Activated CD4-positive, alpha-beta T cell treated with anti-CD3 and anti-CD28 coated beads for 48 hours (primary cell): ENCODE measurements at places on chromosomes 2 and 18.
A peak's percentile ranks its signal among the peaks of the same experiment; 100 is the strongest.

- DNase-seq: no peak
These were observed 73.8 kb downstream of the KCNG2 start for GRCh38 chr18:79871481-79872091.

DNA sequence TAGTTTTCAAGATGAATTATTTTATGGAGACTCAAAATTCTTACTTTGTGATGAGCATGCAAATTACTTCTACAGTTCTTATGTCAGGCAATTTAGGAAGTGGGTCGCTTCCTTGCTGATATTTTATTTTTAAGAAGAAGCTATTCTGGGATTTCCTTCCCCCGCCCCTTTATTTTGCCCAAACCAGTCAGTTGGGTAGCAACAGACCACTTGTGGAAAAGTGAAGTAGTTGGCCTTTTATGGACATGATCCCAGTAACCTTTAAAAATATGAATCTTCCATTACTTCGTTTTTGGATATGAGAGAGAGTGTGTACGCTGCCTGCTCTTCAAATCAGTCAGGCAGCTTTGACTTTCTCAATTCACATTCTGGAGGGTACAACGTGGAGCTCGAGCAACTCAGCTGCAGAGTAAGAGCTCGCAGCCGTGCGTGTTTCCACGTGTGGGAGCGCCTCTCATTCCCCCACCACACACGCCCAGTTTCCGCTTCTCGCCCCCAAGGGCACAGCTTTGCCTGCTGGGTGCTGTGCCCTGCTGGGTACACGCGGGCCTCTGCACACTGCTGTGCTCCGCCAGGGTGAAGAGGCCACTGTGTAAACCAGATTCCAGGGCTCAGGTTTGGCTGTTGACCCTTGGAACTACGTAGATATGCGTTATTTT is 92.6 kb downstream of the ITGB1BP1 start:
- DNase-seq: no peak

- no peak for DNase-seq
These were observed 121.6 kb downstream of the GALNT1 start for GRCh38 chr18:35703043-35703688.

- peak; percentile 7 for DNase-seq
These were observed 405.0 kb downstream of the XIRP2 start for GRCh38 chr2:167293172-167293781.

- DNase-seq: no peak
These were observed 7.8 kb downstream of the AGAP1 start for GRCh38 chr2:235501673-235502031.

GRCh38 chr2:174835797-174836255 is 71.6 kb upstream of the CHRNA1 start:
- DNase-seq: peak; percentile 71

GRCh38 chr18:35267809-35268208 is 22.2 kb downstream of the ZSCAN30 start:
- peak; percentile 11 for DNase-seq

DNA sequence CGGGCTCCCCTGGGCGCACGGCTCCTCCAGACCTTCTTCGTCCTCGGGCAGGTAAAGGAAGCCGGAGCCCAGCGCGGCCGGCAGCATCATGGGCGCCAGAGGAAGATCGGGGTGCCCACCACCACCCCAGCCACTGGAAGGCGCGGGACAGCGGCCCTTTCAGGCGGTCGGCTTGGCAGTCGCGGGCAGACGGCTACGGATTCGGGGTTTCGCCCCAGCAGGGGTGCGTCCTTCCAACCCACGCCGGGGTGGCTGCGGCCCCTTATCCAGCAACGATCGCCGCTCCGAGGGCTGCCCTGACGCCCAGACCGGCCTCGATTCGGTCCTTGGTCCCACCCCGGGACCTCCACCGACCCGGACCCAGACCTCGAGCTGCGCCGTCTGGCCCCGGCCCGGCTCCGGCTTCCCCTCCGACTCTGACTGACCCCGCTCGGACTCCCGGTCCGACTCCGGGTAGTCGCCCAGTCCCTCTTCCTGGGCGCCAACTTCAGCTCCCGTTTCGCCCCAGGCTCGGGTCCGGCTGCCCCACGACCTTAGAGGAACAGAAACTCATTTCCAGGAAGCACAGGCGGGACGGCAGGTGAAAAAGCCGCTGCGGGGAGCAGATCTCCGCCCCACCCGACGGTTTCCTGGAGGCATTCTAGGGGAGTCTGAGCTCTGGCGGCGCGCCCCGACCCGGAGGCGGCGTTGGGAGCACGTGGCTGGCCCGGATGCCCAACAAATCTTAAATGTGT is 30.2 kb upstream of the SSB start:
- peak; percentile 46 for DNase-seq

DNA sequence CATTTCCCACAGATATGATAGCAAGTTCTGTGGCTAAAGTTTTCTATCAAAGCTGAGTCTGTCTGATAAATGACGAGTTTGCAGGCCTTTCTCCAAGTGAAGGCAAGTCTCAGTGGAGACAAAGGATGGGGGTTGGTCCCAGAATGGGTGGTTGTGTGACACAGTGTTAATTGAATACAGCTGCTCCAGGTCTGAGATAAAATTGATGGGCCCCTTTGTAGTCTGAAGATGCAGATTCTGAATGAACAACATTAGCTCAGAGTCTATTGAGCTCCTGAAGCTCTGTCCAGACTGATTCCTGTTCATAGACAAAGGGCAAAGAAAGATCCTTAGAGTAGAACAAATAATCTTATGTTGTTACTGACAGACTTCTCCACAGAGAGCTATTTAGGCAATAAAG is 296.9 kb upstream of the CYRIA start:
- no peak for DNase-seq

GRCh38 chr18:44507729-44508325 is 172.9 kb upstream of the SETBP1 start:
- DNase-seq: no peak

GRCh38 chr2:198471291-198471690 is 666.9 kb downstream of the PLCL1 start:
- DNase-seq: no peak

DNA sequence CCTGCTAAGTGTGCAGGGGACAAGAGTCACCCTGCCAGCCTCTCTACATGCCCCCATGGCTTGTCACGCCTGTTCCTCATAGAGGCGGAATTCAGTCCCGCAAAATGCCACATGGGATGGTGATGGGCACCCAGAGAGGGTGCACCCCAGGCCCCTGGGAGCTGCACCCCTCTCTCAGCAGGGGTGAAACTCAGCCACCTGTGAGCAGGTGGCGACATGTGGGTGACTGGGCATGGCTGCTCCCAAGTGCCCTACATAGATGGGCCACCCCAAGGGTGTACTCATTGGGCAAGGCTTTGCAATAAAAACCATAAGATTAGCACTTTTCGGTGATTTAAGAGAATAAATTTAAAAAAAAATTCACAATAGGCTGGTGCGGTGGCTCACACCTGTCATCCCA is 6.3 kb downstream of the HS6ST1 start:
- peak; percentile 0 for DNase-seq
